ENCODE measurements at places on chromosomes 11 and 22.

- no peak for DNase-seq
These were observed 65.4 kb downstream of the SHISAL1 start for GRCh38 chr22:44247346-44247745.

- DNase-seq, result no peak
These were observed 409.5 kb upstream of the SYN3 start for GRCh38 chr22:33467620-33468095.

DNA sequence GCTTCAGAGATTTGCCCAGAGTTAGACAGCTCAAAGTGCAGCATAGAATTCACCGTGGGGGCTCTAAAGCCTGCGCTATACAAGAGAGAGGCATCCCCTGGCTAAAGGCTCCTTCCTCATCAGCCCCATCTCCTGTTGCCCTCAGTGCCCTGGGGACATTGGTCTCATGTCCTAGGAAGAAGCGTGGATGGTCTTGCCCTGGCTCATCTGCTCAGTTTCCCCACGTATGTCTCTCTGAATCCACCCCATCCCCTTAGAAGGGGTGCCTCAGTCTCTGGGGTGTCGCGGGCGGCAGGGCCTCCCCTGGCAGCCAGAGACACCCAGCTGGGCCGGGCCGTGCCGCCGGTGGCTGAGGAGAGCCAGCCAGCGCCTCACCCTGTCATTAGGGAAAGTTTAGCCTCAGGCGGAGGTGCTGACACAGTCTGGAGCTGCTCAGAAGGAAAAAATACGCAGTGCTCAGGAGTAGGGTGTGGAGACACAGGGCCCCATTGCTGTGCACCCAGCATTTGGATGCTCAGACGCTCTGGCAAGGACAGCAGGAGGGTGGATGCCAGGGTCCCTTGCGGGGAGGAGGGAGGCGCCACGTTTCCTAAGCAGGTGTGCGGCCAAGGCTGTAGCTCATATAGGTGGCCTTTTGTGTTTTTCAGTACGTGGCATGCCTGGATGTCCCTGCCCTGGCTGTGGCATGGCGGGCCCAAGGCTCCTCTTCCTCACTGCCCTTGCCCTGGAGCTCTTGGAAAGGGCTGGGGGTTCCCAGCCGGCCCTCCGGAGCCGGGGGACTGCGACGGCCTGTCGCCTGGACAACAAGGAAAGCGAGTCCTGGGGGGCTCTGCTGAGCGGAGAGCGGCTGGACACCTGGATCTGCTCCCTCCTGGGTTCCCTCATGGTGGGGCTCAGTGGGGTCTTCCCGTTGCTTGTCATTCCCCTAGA, 1.3 kb downstream of the SLC39A13 start:
- DNase-seq, result no peak

DNA sequence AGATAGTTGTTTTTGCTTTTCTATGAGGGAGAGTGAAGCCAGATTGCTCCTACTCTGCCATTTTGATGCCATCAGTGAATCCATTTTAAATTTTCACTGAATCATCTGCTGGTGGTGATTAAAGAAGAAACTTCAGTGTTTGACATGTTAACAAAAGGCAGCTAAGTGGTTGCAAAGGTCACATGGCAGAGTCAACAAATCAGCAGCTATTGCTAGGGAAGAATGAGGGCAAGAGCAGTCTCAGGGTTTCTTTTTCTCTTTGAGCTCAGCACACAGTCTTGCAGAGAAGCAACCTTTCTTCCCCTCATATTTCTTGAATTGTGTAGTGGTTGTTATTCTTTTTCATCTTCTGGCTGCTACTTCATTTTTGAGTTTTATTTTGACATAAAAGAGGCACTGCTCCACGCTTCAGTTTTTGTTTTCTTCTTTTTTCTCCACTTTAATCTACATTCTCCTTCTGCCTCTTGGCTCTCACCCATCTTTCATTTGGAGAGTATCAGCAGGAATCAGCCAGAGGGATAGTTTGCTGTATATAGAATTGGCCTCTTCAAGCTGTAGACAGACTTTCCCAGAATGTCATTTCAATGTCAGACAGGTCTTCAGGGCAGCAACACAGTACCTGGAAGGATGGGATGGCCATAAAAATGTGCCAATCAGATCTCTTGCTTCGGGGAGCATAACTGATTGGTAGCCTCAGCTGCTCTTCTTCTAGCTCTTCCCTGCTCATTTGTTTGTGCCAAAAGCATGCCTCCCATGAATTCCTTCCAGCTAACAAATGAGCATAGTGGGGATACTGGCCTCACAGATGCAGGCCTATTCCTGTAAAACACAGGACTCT, 153.9 kb downstream of the TRPC6 start:
- no peak for DNase-seq

GRCh38 chr22:40044870-40045834, 50.4 kb downstream of the FAM83F start:
- peak; percentile 51 for DNase-seq

- DNase-seq, result no peak
These were observed 20.8 kb downstream of the WNT11 start for GRCh38 chr11:76185511-76185910.

All from NCI-H2171 (cell line).